ENCODE measurements at places on chromosomes 6 and 20.

DNA sequence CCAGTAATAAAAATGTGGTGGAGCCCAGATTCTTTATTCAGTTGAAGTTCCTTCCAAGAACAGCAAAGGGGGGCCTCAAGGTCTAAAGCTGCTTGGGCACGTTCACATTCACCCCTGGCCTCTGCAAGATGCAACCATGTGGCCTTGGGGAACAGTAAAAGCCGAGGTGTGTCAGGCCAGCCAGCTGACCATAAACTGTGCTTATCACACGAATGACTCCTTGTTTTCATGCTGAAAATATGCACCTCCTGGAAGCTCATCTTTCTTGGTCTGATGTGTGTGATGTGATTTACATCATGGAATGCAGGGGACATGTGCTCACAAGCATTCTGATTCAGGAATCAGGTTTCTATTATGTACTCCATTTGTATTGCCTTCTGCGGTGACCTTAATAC lies 211.6 kb upstream of the MARCKS start:
- DNase-seq = no peak

DNA sequence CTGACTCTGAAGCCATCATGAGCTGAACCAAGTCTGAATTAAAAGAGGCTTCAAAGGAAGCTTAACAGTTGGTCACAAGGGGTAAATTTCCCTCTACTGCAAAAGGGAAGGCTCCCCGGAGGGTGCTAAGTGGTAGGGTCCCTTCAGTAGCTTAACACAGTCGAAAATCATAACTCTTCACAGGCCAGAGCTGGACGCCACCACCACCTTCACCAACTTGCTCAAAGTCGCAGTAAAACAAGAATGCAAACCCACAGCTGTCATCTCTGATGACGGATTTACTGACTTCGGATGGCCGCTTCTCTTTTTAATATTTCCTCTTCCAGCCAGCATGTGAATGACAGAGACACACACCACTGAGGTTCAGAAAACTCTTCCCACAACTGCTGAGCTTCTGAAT lies 144.7 kb upstream of the FBXL4 start:
- no peak for DNase-seq

DNA sequence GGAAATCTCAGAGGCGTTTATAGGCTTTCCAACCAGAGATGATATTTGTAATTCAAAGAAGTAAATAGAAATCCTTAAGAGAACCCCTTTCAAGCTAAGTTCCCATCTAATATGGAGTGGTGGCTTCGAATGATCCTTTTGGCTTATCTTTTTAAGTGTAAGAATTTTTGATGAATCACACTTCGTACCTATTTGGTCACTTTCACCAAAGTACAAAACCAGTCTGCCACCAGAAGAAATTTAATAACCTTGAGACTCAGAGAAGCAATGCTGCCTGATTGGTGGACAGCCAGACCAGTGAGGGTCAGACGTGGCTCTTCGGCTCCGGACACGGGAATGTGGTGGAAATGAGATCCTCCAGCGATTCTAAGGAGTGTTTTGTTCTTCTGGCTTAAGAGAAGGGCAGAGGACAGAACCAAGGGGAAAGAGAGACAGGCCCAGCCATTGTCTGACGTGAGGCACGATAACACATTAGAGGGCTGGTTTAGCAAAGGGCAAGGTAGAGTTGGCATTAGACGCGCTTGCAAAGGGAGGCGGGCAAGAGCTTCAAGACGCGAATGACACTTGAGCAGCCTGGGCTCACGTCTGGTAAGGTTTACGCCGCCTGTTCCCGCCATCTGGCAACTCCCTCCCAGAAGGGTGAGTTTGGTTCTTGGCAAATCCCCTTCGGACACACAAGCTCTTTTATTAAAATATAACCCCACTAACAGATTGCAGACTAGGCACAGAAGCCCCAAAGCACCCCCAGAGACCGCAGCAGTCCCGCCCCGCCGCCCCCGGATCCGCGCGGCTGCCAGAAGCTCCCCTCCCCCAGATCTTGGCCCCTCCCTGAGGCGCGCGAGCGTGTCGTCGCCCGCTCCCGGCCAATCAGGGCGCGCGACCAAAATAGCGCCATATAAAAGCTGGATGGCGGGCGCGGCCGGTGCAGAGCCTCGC lies 50.0 kb upstream of the EZR start:
- no peak for DNase-seq

DNA sequence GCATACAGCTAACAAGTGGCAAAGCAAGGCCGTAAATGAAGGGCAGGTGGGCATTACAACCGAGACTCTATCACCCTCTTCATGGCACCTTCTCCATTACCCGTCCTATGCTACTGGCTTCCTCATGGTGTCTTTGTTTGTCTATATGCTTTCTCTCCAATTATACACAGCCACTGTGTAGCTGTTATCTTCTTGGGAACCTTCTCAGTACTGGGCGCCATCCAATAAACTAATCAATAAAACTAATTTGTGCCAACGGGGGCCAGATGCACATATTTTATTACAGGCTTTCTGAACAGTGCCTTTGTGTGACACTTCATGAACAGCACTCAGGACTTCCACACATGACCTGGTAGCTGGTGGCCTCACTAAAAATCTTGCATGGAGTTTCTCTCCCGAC lies 149.8 kb upstream of the PCSK2 start:
- no peak for DNase-seq

- peak; percentile 84 for DNase-seq
These were observed 9.4 kb downstream of the SERPINB6 start for GRCh38 chr6:2962004-2962403.

- no peak for DNase-seq
These were observed 121.6 kb downstream of the SLC16A10 start for GRCh38 chr6:111208933-111209332.

- DNase-seq = no peak
These were observed 102.3 kb downstream of the HIVEP2 start for GRCh38 chr6:142842418-142843261.

- peak; percentile 43 for DNase-seq
These were observed 789.6 kb upstream of the EYS start for GRCh38 chr6:66496659-66497058.

GRCh38 chr20:32130352-32130751 lies 20.8 kb downstream of the TM9SF4 start:
- no peak for DNase-seq

GRCh38 chr6:12635813-12636212 lies 80.8 kb upstream of the PHACTR1 start:
- no peak for DNase-seq

- DNase-seq = no peak
These were observed 145.8 kb downstream of the INSM1 start for GRCh38 chr20:20513720-20514119.

- no peak for DNase-seq
These were observed 18.4 kb downstream of the EYA4 start for GRCh38 chr6:133259561-133259960.

DNA sequence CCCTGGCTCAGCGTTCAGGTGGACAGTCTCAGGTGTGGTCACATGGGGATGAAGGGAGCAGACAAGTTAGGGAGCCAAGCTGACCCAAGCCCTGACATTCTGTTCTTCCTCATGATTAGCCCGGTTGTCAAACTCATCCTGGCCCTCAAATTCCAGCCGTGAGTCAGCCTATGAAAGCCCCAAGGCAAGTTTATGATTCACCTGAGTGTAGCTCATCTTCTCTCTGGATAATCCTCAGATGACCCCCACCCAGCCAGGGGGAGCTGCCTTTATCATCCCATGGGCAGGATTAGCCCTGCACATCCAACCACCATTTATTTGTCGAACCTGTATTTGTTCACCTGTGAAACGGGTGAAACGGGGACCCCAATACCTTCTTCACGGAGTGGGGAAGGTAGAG lies 161.9 kb downstream of the DHX35 start:
- DNase-seq = no peak

- peak; percentile 31 for DNase-seq
These were observed 98.0 kb downstream of the SNAP25 start for GRCh38 chr20:10316582-10316981.

DNA sequence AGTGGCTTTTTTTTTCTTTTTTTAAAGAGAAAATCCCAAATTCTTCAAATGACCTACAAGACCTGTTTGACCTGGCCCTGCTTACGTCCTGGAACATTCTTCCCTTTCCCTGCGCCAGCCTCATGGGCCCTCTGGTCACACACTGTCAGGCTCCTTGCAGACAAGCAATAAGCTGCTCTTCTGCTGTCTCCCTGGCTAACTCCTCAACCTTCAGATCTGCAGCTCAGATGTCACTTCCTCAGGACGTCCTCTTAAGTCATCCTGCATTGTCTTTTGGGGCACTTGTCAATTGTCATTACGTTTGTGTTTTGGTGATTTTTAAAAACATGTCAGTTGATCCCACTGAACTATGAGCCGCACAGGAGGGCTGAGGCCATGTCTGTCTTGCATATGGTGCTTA lies 28.9 kb upstream of the SLC35D3 start:
- DNase-seq = no peak

DNA sequence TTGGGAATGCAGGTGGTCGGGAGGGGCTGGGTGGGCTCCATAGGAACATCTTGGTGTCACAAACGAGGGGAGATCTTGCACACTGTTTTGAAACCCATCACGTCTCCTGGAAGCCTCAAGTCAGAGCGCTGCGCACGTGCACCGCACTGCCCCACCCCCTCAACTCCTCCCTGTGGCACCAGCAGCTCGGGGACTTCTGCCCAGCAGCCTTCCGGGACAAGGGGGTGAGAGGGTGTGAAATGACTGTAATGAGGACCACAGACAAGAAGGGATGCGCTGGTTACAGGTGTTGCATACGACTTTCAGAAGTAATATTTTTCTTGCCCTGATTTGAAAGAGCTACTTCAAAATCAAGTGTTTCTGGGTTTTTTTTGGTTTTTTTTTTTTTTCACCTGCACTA lies 60.3 kb downstream of the FOXC1 start:
- DNase-seq = no peak

DNA sequence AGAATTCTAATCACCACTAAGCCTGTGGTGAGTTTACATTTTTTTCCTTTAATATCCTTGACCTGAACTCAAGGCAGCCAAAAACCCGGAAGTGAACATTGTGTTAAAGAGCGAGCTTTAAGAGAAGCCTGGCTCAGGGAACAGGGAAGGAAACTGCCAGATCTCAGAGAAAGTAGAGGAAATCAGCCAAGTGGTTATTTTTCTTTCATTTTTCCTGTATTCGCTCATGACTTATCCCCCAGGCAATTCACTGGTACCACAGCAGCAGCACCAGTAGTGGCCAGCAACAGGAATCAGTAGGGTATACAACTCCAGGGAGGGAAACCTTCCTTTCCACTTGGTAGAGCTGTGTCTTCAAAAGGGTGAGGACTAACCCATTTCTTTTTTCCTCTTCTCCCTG lies 89.6 kb upstream of the HMGCLL1 start:
- no peak for DNase-seq

- no peak for DNase-seq
These were observed 390.8 kb downstream of the CDKAL1 start for GRCh38 chr6:20924911-20925543.

- no peak for DNase-seq
These were observed 62.7 kb downstream of the COL12A1 start for GRCh38 chr6:75143191-75143590.

GRCh38 chr6:120938164-120938875 lies 396.0 kb downstream of the TBC1D32 start:
- DNase-seq = no peak

GRCh38 chr20:61223121-61223520 lies 28.9 kb upstream of the CDH4 start:
- no peak for DNase-seq

GRCh38 chr6:121593011-121593641 lies 157.7 kb downstream of the GJA1 start:
- no peak for DNase-seq

- no peak for DNase-seq
These were observed at the start of gene PACSIN1 for GRCh38 chr6:34465531-34466241. TSS of gene PACSIN1 (plus strand) at chr6:34466076. CDS start at chr6:34526306, 60,230 bp downstream.

DNA sequence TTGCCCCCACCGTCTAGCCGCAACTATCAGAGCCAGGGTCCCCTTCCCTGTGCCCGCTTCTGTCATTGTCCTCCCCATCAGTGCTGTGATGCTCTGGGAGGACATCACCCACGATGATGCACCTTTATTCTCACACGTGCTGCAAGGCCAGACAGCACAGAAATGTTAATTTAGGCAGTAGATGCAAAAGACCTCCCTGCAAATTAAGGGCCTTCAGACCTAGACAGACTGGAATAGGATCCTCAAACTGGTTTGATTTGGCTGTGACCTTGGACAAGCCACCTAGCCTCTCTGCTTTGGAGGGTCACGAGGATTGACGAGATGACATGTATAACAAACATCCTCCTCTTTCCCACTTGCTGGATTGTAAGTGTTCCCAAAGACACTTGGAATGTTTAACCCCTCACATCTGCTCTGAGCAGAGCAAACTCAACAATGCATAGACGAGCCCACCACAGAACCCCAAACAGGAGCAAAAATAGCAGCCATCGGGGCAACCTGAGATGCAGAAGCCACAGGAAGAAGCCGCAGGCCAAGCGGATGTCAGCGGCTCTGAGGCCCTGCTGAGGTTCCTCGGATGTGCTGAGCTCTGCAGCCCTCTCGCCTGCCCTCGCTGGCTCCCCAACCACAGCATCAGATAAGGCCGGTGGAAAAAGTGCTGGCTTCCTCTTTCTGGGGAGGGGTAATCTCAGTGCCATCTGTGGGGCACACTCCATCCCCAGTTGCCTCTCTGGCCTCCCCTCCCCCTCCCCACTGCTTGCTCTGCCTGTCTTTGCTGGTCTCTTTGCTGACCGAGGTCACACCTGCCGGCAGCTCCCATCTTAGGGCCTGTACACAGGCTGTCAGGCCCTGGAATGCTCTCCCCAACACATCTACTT lies 35.3 kb downstream of the TOX2 start:
- DNase-seq = no peak

GRCh38 chr6:30483677-30484279 lies 5.5 kb upstream of the HLA-E start:
- DNase-seq = peak; percentile 59

DNA sequence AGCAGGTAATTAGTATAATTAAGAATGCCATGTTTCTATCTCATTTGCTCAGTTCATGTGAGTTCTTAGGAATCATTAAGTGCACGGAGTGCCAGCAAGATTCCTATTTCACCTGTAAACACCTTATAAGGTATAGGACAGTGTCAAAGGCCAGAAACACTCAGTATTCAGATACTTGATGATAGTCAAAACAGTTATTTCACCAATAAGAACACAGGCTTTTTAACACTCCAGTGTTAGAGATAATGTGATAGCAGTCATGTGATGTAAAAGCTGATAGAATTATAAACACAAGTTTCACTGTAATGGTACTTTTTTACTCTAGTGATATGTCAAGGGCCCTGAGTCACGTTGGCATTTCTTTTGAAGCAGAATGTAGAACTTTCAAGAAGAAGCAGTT lies at the start of gene GPRC6A:
Gene GPRC6A, minus strand, starts transcription at position 101 of the 400 bp plus-strand sequence. Its CDS starts 70 bp downstream, at position 31.
- no peak for DNase-seq

- no peak for DNase-seq
These were observed 5.2 kb downstream of the RBM38 start for GRCh38 chr20:57396212-57396983.
